ENCODE measurements at places on chromosomes 7 and 10. TPM values are rescaled to one million over a fixed set of nuclear protein-coding genes. Genes with fewer than 3 reads are reported as not detected.

The MGMT gene
- total RNA-seq = 45.4 TPM

The ANK3 gene
- total RNA-seq = 167 TPM

The GPR85 gene
- not detected for total RNA-seq

The OR2A7 gene
- not detected for total RNA-seq

The LEP gene
- total RNA-seq = 0.16 TPM

The PHYH gene
- 18.8 TPM for total RNA-seq

The ELFN1 gene
- 0.65 TPM for total RNA-seq

The CEP41 gene
- total RNA-seq = 6.9 TPM

The SDK1 gene
- 0.72 TPM for total RNA-seq

The TDRD1 gene
- 0.16 TPM for total RNA-seq

The ERCC6 gene
- total RNA-seq = 58.8 TPM

The HOGA1 gene
- 0.72 TPM for total RNA-seq

The CH25H gene
- total RNA-seq = not detected

The LMOD2 gene
- not detected for total RNA-seq

The CDNF gene
- total RNA-seq = 0.36 TPM

The FEZF1 gene
- not detected for total RNA-seq

The ANKRD7 gene
- total RNA-seq = not detected

The OR2A12 gene
- total RNA-seq = not detected

The GIMAP2 gene
- total RNA-seq = 5.2 TPM

The PLEKHS1 gene
- total RNA-seq = not detected

The OR6B1 gene
- total RNA-seq = not detected

The ADCYAP1R1 gene
- total RNA-seq = not detected

The TTYH3 gene
- total RNA-seq = 48.1 TPM

The MBL2 gene
- total RNA-seq = not detected

The PGAM2 gene
- total RNA-seq = not detected

The SEC61A2 gene
- 5.8 TPM for total RNA-seq

The PRSS1 gene
- total RNA-seq = not detected

The NME8 gene
- not detected for total RNA-seq

The HOXA1 gene
- total RNA-seq = not detected

The PON1 gene
- not detected for total RNA-seq

The BRI3 gene
- total RNA-seq = 46.2 TPM

The DUS4L gene
- 1.3 TPM for total RNA-seq

The TMEM184A gene
- not detected for total RNA-seq

Data from cardiac atrium fibroblast (primary cell).